ENCODE measurements at places on chromosomes 7 and 10.

DNA sequence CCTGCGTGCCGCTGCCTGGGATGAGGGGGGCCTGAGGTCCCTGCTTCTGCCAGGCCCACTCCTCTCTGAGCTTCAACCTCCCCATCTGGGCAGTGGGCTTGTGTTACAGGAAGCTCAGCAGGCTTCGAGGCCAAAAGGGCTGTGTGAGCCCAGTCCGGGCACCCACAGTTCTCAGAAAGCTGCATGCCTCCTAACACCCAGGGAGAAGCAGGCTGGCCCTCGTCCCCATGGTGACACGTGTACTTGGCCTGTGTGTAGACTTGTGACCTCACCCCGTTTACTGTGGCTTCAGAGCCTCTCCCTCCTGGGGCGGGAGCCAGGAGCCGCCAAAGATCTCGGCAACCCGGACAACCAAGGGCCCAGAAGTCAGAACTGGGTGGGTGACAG, 2.2 kb upstream of the GRIFIN start:
- DNase-seq = peak; percentile 84

DNA sequence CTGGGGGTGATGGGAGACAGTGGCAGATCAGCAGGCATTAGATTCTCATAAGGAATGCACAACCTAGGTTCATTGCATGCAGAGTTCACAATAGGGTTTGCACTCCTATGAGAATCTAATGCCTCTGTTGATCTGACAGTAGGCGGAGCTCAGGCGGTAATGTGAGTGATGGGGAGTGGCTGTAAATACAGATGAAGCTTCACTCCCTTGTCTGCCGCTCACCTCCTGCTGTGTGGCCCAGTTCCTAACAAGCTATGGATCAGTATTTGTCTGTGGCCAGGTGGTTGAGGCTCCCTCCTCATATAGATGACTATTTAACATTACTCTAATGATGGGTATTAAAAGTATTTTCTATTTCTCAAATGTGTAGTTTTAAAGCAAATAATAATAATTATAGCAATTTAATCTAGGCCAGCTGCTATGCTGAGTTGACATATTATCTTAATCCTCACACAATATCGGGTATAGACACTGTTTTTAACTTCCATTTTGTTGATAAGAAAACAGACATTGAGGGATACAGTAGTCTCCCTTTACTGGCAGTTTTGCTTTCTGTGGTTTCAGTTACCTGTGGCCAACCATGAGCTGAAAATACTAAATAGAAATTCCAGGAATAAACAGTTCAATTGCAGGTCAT, 39.9 kb downstream of the KIF20B start:
- DNase-seq = no peak

DNA sequence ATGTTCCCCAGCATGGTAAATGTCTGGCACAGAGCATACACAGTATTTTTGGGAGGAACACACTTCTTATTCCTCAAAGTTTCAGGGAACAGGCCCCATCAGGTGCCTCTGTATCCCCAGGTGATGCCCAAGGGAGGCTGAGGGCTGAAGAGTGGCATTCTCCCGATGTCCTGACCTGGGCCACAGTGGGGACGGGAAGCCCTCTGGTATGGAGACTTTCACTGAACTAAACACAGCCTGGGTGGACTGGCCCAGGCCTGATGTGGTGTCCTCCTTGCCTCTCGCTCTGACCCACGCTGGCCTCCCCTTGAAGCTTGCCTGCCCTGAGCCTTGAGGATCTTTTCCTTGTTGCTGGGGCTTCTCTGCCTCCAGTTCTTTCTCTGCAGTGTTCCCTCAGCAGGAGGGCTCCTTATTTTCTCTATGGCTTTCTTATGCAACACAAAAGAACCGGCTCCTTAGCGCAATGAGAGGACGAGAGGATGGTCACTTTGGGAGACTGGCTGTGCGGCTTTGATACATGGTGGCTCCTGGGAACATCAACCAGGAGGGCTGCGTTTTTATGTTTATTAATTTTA, 157.5 kb upstream of the TNS3 start:
- no peak for DNase-seq

DNA sequence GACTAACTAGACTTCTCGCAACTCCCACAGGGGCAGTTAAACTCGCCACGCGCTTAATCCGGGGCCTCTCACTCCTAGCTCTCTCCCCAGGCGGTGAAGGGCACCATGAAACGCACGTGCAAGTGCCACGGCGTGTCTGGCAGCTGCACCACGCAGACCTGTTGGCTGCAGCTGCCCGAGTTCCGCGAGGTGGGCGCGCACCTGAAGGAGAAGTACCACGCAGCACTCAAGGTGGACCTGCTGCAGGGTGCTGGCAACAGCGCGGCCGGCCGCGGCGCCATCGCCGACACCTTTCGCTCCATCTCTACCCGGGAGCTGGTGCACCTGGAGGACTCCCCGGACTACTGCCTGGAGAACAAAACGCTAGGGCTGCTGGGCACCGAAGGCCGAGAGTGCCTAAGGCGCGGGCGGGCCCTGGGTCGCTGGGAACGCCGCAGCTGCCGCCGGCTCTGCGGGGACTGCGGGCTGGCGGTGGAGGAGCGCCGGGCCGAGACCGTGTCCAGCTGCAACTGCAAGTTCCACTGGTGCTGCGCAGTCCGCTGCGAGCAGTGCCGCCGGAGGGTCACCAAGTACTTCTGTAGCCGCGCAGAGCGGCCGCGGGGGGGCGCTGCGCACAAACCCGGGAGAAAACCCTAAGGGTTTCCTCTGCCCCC, 19.5 kb downstream of the WNT8B start:
- DNase-seq = peak; percentile 82

DNA sequence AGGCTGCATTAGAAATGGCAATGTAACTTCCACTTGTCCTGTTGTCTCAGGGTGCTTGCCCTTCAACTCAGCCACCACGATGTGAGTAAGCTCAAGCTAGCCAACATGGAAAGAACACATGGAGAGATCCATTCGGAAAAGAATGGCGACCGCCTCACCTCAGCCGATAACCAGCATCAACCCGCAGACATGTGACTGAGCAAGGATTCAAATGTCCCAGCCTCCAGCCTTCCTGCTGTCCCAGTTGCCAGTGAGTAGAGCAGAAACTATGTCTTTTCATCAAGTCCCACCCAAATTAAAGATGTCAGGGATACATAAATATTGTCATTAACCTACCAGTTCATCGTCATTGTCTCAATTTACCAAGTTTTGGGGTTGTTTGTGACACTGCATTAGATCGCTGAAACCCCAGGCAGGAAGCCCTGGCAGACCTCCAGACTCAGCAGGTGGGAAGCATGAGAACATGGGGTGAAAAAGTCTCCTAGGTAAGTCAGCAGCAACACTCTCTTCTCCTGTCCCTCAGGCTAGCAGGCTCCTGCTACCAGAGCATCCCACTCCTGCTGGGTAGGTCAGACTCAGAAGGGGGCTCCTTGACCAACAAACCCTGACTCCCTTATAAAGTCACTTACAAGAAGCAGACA, 67.0 kb downstream of the OSBPL3 start:
- DNase-seq = no peak

DNA sequence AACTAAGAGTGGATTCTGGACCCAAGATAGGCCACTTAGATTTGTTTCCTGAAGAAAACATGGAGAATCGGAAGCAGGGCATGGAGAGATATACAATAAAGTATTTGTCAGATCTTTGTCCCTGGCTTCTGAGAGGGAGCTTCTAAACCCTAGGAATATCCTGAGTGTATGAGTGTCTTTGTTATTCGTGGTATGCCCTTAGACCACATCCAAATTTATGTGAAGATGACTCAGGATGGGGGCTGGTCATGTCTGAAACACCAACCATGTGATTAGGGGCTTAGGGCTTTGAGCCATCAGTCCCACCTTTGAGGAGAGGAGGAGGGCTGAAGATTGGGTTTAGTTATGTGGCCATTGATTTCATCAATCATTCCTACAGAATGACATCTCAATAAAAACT, 69.7 kb upstream of the PLPP4 start:
- no peak for DNase-seq

- DNase-seq = no peak
Observed at GRCh38 chr7:31890198-31890597, 180.0 kb downstream of the PDE1C start.

DNA sequence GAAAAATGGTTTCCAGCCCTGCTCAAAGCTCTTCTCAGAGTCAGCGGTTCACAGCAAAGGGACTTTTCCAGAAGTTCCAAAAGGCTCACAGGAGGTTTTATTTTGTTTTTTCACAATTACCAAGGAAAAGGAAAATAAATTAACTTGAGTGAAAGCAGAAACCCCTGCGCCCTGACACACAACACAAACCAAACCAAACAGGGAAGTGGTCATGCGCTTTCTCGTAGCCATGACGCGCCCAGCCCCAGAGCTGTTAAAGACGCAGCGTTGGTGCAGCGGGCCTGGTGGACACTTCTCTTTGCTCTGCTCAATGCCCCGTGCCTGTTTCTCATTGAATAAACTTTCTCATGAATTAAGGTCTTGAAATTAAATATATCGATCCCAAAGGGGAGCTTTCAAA, 134.4 kb upstream of the LYZL2 start:
- no peak for DNase-seq

GRCh38 chr10:60387531-60387930, 2.1 kb downstream of the ANK3 start:
- DNase-seq = no peak

Measured in Right ventricle myocardium superior (tissue), 1 donor.